ENCODE measurements at places on chromosomes 4 and X.
A peak's percentile ranks its signal among the peaks of the same experiment; 100 is the strongest.

DNA sequence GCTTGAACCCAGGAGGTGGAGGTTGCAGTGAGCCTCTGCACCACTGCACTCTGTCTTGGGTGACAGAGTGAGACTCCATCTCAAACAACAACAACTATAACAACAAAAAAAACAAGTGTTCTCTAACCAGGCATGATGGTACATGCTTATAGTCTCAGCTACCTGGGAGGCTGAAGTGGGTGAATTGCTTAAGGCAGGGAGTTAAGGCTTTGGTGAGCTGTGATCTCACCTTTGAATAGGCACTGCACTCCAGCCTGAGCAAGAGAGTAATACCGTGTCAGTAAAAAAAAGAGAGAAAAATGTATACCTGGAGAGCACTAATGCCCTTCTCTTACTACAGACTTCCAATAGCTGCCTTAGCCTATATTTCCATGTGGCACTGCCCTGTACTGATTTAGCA is 18.9 kb upstream of the USP9X start:
- no peak for DNase-seq

DNA sequence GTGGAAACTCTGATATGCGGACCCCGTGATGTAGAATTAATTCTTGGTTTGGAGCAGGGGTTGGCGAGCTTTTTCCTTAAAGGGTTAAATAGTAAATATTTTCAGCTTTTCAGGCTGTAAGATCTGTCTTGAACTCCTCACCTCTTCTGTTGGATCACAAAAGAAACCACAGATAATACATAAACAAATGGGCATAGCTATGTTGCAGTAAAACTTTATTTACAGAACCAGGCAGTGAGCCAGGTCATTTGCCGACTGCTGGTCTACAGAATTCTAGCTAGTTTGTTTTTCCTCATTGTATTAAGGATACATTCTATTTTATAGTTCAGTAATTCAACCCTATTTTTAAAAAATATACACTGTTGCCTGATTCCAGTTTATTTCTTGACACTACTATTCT is 116.6 kb downstream of the PAPSS1 start:
- DNase-seq = no peak

- no peak for DNase-seq
Measured at GRCh38 chr4:76709772-76710090, 188.2 kb downstream of the SOWAHB start.

DNA sequence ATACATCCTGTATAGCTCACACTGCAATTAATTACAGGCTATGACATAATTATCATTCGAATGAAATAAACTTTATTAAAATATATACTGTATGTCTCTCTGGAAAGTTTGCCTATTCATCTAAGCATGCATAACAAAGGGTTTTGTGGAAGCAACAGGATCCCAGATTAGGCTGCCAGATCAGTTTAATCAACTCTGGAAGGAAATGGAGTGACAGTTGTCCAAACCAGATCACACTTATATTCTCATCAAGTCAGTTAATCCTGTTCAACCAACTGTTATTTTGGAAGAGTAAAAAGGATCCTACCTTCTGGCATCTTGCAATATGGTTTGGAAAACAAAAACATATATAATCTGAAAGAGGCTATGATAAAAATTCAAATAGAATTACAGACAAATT is 312.2 kb downstream of the FAT4 start:
- DNase-seq = no peak

GRCh38 chr4:182878633-182879495 is 38.3 kb downstream of the DCTD start:
- no peak for DNase-seq

DNA sequence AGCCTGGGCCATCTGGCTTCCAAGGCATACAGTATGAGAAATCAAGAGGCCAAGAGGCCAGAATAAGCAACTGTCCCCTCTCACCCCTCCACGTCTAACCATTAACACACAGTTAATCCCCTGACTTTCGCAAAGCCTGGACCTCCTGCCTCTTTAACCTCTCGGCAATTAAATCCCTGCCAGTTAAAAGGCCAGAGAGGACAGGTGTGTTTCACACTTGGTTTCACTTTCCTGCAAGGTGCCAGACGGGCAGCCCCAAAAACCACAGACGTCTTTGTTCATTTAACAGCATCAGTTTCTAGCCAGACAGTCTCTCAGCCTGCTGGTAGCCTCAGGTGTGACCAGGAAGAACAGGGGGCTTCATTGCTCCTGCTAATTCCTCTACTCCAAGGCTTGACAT is 91.1 kb upstream of the KIT start:
- DNase-seq = no peak

GRCh38 chrX:124502166-124502565 is 155.8 kb downstream of the SH2D1A start:
- no peak for DNase-seq

GRCh38 chrX:66004928-66005829 is 34.7 kb downstream of the VSIG4 start:
- no peak for DNase-seq

DNA sequence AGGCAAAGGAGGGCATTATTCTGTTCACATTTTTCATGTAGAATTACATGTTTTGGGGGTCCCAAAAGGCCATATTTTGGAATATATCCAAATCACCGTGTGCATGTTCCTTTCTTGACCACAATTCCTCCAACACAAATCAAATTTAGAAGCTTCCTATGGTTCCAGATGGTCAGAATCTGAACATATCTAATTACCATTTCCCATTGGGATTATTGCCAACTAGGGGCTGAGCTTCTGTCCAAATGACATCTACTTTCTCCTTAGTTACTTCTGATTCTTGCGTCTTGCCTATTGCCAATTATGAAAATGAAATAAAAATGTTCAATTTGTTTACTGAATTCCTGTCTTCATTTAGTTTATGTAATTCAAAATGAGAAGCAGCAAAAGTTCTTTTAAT is 163.7 kb downstream of the CPE start:
- no peak for DNase-seq

DNA sequence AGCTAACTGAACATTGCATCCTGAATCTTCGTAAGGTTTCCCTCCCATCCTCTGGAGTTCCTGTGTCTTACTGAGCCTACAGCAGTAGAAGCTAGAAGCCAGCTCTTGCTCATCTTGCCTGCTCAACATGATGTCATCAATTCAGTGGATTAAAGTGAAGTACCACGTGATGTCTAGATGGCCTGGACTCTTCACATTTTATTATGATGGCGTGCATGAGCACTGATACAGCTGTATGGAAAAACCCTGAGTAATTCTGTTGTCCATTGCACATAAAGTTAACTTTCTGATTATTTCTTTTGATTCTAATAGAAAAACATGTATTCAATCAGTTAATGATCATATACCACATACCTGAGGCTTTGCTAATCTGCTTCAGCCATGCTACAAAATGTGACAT is 2387.7 kb upstream of the TENM3 start:
- DNase-seq = no peak

DNA sequence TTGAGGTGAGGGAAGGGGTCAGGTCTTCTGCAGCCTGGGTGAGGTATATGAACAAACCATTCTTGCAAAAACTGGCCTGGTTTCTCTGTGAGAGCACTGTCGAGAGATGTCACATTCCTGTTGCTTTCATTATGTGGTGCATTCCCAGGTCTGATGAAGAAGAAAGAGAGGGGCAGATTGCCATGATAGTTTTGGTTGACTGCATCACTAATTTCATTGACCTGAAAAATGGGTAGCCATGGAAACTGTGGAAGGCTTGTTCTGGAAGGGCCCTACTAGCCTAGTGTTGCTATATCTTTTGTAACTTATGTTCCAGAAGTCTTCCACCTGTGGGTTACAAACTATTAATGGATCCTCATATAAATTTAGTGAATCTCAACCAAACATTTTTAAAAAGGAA is 32.9 kb upstream of the CYBB start:
- no peak for DNase-seq

GRCh38 chr4:98625399-98625798 is 33.0 kb downstream of the TSPAN5 start:
- DNase-seq = no peak

DNA sequence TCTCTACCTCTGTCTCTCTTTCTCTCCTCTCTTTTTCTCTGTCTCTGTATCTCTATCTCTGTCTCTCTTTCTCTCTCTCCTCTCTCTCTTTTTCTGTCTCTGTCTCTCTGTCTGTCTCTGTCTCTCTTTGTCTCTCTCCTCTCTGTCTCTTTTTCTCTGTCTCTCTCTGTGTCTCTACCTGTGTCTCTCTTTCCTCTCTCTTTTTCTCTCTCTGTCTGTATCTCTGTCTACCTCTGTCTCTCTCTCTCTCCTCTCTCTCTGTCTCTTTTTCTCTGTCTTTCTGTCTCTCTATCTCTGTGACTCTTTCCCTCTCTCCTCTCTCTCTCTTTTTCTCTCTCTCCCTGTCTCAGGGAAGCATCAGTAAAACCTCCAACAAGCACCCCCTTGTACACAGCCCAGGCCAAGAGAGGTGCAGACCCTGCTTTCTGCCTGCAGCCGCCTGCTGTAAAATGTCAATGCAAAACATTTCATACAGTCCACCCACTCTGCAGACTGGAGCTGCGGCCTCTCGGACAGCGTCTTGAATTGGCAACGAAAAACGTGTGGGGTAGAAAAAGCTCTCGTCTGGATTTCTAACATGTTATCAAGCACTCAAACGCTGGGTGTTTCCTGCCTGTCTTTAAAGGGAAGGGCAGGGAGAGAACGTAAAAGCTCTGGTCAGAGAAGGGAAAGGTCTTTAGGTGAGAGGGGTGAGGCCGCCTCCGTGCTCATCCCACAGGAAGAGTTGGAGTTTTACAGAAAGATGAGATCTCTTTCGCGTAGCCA is 3.7 kb upstream of the SHOX start:
- no peak for DNase-seq

DNA sequence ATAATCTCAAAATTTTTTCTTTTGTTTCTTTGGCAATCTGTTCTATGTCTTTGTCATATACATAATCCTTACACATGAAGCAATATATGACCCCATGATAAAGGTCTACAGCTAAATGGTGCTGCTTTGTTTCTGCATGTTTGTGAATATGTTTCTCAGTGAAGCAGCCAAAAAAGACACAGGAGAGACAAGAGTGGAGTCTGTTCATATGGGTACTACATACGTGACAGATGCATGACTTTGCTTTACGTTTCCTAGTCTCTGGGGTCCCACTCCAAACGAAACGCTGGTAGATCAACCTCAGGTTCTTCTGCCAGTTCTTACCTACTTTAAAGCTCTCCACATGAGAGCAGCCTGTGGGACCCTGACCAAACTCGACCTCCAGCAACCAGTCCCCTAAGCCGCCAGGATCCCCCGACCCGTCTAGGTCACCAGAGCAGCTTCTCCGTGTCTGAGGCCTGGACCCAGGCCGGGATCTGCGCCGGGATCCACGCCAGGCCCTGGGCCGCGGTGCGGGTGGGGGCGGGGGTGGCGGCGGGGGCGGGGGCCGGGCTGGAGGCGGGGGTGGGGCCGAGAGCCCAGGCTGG is 1.5 kb downstream of the USP51 start:
- no peak for DNase-seq

DNA sequence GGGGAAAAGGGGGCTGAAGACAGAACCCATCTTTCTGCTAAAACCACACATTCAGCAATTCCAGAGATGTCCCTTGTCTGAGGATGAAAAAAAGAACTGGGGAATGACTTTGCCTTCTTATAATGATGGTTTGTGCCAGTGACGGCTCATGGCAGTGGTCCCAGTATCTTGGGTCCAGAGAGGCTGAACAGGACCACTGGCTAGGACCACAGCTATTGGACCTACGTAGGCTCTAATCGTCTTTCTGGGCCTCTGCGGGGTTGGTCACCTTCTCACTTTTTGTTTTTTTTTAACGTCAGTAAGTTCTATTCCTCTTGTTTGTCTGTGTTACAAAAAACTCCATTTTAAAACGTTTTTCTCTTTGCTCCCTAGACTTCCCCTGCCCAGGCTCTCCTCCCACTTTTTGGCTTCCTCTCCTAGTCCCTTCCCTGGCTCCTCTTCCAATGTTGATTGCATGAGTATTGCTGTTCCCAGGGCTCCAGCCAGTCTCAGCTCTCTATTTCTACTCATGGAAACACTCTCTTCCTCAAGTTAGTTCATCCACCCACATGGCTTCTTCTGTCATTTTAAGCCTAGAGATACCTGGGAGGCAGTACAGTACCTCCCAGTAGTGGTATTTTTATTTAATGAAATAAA is 52.6 kb upstream of the STX18 start:
- DNase-seq = no peak

DNA sequence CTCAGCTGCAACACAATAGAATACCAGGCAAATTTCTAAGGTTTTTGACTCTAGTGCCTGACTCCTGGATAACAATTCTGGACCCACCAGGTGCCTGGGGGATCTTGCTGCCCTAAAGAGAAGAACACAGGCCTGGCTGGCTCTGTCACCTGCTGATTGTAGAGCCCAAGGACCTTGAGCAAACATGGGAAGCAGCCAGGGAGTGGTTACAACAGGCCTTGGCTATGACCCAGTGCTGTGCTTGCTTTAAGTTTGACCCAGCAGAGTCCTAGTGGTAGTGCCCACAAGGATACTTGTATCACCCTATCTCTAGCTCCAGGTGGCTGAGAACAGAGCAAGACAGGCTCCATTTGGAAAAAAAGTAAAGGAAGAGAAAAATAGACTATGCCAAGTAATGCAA is 176.8 kb upstream of the DCAF12L2 start:
- DNase-seq = no peak

DNA sequence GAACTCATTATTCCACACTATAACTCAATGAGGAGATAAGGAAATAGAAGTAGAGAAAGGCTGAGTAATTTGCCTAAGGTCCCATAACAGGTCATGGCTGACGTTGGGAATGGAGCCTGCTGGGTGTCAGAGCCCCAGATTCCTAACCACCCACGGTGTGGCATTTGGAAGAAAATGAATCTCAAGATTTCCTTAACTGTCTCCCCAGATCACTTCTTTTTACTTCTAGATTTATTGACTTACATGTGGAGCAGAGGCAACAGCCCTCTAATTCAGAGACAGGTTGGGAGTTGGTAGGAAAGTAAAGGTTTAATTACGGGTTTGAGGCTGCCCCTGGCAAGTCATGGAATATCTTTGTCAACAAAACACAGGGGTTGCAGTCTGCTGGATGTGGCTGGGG is 134.0 kb downstream of the ARHGAP10 start:
- no peak for DNase-seq

GRCh38 chr4:38120772-38121171 is 160.6 kb downstream of the PTTG2 start:
- DNase-seq = no peak

- DNase-seq = no peak
Measured at GRCh38 chr4:185966997-185967775, 101.8 kb upstream of the TLR3 start.

DNA sequence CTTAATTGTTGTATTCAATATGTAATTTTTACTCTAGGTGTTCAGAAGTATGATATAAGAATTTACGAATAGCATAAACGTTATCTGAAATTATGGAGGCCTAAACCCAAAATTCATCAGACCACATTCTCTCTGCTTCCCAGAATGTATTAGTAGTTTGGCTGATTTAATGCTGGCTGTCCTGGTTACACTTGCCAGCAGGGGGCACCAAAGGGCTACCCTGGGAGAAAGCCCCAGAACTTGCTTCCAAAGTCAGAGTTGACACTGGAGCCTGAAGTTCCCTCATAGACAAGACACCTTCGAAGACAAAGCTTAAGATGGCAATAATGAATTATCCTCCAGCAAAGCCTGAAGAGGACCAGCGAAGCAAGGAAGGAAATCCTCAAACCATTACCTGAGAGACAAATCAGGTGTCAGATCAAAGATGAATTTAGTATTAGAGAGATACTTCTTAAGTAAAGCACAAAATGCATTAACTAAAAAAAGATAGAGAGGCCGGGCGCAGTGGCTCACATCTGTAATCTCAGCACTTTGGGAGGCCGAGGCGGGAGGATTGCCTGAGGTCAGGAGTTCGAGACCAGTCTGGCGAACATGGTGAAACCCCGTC is 11.3 kb upstream of the ANOS1 start:
- DNase-seq = peak; percentile 64
